Myometrial cell (primary cell): ENCODE measurements at places on chromosomes 1 and 21. TPM values are rescaled to one million over a fixed set of nuclear protein-coding genes. Genes with fewer than 3 reads are reported as not detected.

The FAM177B gene
- not detected in 2 replicates for total RNA-seq

The DHRS3 gene
- total RNA-seq, result 82.8 and 86.8 TPM in 2 replicates

The MTFR1L gene
- 46.8 and 53.6 TPM in 2 replicates for total RNA-seq

The IL12RB2 gene
- total RNA-seq, result not detected in 2 replicates

The NBPF4 gene
- total RNA-seq, result not detected in 2 replicates
